Central memory CD8-positive, alpha-beta T cell (primary cell): ENCODE measurements at places on chromosomes 13 and 19.

- H3K4me3 ChIP-seq = no peak overlapping the region
- no peaks in the 10 kb centered on the region for H3K36me3 ChIP-seq
- H3K27me3 ChIP-seq = peaks cover 34% of the 10 kb centered on the region
- no peaks in the 10 kb centered on the region for H3K4me1 ChIP-seq
- DNase-seq = no peak
Measured at GRCh38 chr13:101930331-101930730, 471.5 kb downstream of the FGF14 start.

GRCh38 chr13:98309569-98310335 lies 132.7 kb upstream of the RNF113B start:
- no peaks in the 10 kb centered on the region for H3K4me1 ChIP-seq
- no peak overlapping the region for H3K4me3 ChIP-seq
- no peak overlapping the region for H3K27ac ChIP-seq
- peaks cover 16% of the 10 kb centered on the region for H3K27me3 ChIP-seq

DNA sequence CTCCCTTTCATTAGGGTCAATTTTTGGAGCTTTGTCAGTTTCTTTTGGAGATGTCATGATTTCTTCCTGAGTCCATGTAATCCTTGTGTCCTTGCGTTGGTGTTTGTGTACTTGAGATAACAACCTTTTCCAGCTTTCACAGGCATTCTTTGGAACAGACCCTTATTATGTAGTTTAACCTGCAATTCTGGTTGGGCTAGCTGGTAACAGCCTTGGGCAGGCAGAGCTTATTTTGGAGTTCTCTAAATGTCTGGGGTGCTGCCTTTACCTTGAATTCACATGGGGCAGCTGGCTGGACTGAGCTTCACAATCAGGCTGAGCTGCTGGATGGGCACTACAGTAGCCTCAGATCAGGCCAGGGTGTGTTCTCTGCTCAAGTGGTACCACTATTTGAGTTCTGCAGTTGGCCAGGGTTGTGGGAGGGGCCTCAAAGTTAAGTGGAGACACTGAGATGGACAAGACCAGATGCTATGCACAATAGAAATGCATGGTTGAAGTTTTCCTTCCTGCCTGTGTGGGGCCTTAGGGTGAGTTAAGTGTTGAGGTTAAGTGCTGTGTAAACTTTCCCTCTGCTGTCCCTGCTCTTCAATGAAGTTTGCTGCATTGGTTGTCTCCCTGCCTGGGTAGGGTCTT lies 277.3 kb downstream of the ATP8A2 start:
- no peak overlapping the region for H3K27ac ChIP-seq
- no peak for DNase-seq
- no peak overlapping the region for H3K4me3 ChIP-seq
- peaks cover 10% of the 10 kb centered on the region for H3K27me3 ChIP-seq

DNA sequence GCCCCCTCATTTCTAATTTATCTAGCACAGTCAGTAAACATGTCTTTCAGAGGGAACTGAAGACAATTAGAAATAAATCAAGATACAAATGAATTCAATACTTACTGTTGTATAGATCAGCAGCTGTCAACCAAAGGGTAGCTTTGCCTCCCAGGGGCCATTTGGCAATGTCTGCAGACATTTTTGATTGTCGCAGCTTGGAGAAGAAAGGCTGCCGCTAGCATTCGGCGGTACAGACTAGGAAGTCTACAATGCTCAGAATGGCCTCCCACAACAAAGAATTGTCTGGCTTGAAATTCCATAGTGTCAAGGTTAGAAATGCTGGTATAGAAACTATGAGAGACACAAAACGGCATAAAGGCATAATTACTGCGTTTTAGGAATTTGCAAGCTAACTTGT lies 91.6 kb downstream of the RGCC start:
- no peaks in the 10 kb centered on the region for H3K27me3 ChIP-seq
- peaks cover 4% of the 10 kb centered on the region for H3K4me1 ChIP-seq
- DNase-seq = no peak
- no peaks in the 10 kb centered on the region for H3K36me3 ChIP-seq
- H3K4me3 ChIP-seq = no peak overlapping the region
- H3K27ac ChIP-seq = no peak overlapping the region

DNA sequence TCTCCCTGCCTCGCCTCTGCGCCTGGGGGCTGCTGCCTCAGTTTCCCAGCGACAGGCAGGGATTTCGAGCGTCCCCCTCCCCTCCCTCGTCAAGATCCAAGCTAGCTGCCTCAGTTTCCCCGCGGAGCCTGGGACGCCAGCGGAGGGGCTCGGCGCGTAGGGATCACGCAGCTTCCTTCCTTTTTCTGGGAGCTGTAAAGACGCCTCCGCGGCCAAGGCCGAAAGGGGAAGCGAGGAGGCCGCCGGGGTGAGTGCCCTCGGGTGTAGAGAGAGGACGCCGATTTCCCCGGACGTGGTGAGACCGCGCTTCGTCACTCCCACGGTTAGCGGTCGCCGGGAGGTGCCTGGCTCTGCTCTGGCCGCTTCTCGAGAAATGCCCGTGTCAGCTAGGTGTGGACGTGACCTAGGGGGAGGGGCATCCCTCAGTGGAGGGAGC lies 722 bp upstream of the ICAM1 start:
- H3K27me3 ChIP-seq = no peaks in the 10 kb centered on the region
- H3K4me3 ChIP-seq = peak overlapping the region; percentile 83
- H3K27ac ChIP-seq = peak overlapping the region; percentile 94

GRCh38 chr19:1384478-1385110 lies 887 bp downstream of the NDUFS7 start:
- peaks cover 10% of the 10 kb centered on the region for H3K27me3 ChIP-seq
- peaks cover 18% of the 10 kb centered on the region for H3K4me1 ChIP-seq
- H3K4me3 ChIP-seq = peak overlapping the region; percentile 99
- DNase-seq = no peak
- H3K27ac ChIP-seq = peak overlapping the region; percentile 100
